ENCODE measurements at places on chromosomes 2 and 18. TPM values are rescaled to one million over a fixed set of nuclear protein-coding genes. Genes with fewer than 3 reads are reported as not detected.
A peak's percentile ranks its signal among the peaks of the same experiment; 100 is the strongest.

- no peaks in the 10 kb centered on the region for H3K27me3 ChIP-seq
- DNase-seq, result no peak
- H3K4me3 ChIP-seq, result no peak overlapping the region
- H3K36me3 ChIP-seq, result no peaks in the 10 kb centered on the region
These were observed 24.8 kb upstream of the GALNT14 start for GRCh38 chr2:31163011-31163539.

DNA sequence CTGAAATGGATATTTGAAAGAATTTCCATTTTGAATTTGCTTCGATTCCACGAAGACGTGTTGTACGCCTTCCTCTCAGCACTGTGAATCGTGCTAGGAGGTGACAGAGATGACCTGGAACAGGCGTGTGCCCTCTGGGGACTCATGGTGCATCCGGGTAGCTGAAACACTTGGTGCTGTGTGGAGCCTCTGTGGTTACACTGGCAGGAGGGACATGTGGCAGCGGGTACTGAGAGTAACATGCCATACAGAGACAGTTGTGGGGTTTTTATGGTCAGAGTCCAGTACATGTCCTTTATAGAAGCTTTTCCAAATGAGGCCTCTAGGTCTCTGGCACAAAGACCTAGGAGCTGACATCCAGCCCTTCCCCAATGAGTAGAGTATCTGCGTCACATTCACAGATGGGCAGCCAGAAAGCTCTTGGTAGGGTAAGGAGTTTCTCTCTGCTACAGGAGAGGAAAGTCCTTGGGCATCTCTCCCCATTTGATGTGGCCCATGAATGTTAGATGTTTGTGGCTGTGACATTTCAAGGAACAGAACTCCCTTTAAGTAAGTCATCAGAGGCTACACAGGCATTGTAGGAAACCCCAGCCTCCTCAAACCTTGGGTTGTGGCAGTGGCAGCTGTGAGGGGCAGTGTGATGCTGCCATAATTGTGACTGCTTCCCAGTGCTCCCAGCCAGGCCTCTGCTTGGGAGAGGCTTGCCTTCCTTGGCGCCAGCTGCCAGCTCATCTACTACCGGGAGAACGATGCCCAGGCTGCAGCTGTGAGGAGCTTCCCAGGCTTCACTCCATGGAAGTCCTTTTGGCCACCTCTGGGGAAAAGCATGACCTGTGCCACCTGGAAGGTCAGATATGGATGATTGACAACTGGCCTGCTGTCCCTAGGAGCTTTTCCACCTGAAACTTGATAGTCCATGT is 80.6 kb downstream of the ACOXL start:
- no peaks in the 10 kb centered on the region for H3K36me3 ChIP-seq
- no peaks in the 10 kb centered on the region for H3K27me3 ChIP-seq
- no peak overlapping the region for H3K27ac ChIP-seq
- peaks cover 3% of the 10 kb centered on the region for H3K4me1 ChIP-seq
- no peak for DNase-seq

- H3K36me3 ChIP-seq, result no peaks in the 10 kb centered on the region
- peaks cover 21% of the 10 kb centered on the region for H3K4me1 ChIP-seq
- no peak overlapping the region for H3K27ac ChIP-seq
- no peak for DNase-seq
These were observed 8.0 kb upstream of the CYP27C1 start for GRCh38 chr2:127228102-127228501.

The PLCD4 gene
- 3.9 TPM for total RNA-seq

DNA sequence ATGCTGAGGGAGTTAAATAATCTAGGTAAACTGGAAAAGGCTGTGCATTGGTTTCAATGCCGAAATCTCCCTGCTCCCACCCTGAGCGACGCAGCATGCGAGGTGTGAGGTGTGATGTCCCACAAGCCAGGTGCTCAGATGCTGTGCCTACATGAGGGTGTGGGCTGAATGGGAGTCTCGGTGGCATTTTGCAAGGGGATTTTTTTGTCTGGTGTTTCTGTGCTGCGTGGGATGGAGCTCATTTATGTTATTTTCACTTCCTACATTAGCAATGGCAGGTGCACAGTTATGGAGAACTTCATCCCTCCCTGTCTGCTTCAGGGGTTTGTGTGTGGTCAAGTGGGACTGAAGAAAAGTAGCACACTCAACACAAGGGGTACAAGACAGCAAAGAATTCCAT is 110.2 kb upstream of the CCDC68 start:
- H3K4me1 ChIP-seq, result no peaks in the 10 kb centered on the region
- no peak for DNase-seq
- no peak overlapping the region for H3K4me3 ChIP-seq
- no peaks in the 10 kb centered on the region for H3K27me3 ChIP-seq
- H3K36me3 ChIP-seq, result no peaks in the 10 kb centered on the region
- no peak overlapping the region for H3K27ac ChIP-seq

DNA sequence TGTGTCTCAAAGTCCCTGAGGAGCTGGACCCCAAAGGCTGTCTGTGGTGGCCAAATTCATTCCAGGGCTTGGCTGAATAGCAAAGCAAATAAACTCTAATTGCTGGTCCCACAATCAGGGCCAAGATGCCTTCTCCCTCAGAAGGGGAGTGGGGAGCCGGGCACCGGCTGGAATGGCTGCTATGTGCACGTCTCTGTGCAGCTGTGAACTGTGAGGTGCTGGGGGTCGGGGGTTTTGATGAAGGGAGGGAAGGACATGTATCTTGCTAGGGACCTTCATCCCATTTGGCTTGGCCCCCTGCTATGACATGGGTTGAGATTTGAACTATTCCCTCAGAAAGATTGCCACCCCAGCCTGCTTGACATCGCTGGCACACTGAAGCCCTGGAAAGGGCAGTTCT is 60.4 kb downstream of the CIB4 start:
- H3K4me3 ChIP-seq, result no peak overlapping the region
- H3K27ac ChIP-seq, result no peak overlapping the region
- no peaks in the 10 kb centered on the region for H3K27me3 ChIP-seq
- peaks cover 6% of the 10 kb centered on the region for H3K4me1 ChIP-seq

DNA sequence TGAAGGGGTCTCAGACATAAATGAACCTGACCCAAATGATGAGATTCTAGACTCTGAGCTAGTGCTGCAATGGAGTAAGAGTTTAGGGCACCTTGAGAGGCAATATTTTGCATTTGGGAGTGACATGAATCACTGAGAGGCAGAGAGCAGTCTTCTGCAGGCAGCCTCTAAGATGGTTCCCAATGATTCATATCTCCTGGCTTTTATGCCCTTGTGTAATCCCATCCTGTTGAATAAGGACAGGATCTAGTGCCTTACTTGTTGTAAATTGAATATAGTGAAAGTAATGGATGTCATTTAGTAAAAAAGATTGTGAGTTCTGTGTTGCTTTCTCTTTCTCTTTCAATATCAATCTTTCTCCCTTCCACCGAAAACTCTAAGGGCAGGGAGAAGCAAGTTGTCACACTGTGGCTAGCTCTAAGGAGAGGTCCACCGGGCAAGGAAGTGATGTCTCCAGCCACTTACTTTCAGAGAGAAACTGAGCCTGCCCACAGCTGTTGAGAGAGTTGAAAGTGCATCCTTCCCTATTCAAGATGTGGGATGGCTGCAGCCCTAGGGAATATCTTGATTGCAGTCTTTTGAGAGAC is 144.7 kb downstream of the TRIB2 start:
- H3K4me3 ChIP-seq, result no peak overlapping the region
- no peak overlapping the region for H3K27ac ChIP-seq
- H3K36me3 ChIP-seq, result no peaks in the 10 kb centered on the region
- H3K27me3 ChIP-seq, result no peaks in the 10 kb centered on the region
- DNase-seq, result no peak

GRCh38 chr2:189348369-189348768 is 92.9 kb upstream of the WDR75 start:
- H3K4me1 ChIP-seq, result peaks cover 23% of the 10 kb centered on the region
- no peak for DNase-seq
- no peak overlapping the region for H3K4me3 ChIP-seq
- H3K27me3 ChIP-seq, result no peaks in the 10 kb centered on the region

The SCN3A gene
- total RNA-seq, result 0.57 TPM

The CEP68 gene
- 12.1 TPM for total RNA-seq

- no peaks in the 10 kb centered on the region for H3K4me1 ChIP-seq
- DNase-seq, result no peak
- H3K36me3 ChIP-seq, result no peaks in the 10 kb centered on the region
- H3K27ac ChIP-seq, result no peak overlapping the region
These were observed 186.6 kb downstream of the NEDD4L start for GRCh38 chr18:58230438-58231179.

- no peaks in the 10 kb centered on the region for H3K36me3 ChIP-seq
- H3K27ac ChIP-seq, result no peak overlapping the region
- H3K4me1 ChIP-seq, result peaks cover 17% of the 10 kb centered on the region
- DNase-seq, result no peak
- H3K4me3 ChIP-seq, result no peak overlapping the region
These were observed 46.3 kb upstream of the ITGB6 start for GRCh38 chr2:160246356-160246755.

DNA sequence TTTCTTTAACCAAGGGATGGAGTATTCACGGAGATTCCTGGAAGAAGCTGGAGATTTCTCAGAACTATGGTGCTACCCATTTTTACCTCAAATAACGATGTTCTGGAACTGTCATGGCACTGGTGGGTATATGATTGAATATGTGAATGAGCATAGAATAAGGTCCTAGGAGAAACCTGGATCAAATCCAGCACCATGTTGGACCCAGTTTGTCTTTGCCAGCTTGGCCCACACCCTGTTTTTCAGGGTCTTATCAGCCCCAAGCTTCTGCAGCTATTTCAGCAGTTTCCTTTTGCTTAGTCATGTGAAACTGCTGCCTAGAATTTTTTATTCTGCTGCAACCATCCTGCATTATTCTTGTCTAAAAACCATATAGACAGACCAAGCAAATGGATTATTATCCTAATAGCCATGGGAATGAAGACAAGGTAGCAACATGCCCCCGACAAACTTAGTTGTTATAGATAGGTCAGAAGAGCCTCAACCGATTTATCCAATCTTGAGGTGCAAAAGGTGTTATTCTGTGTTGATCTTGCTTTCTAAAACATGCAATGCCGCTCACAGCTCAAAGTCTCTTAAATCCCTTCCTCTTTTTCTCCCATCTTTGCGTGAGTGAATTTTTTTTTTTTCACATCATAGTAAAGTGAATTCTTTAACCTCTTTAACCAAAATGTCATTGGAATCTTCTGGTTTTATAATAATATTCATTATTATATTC is 133.6 kb downstream of the PRPF40A start:
- no peak overlapping the region for H3K27ac ChIP-seq
- peaks cover 5% of the 10 kb centered on the region for H3K4me1 ChIP-seq
- no peak overlapping the region for H3K4me3 ChIP-seq
- DNase-seq, result no peak
- peaks cover 20% of the 10 kb centered on the region for H3K27me3 ChIP-seq
- H3K36me3 ChIP-seq, result peaks cover 9% of the 10 kb centered on the region

GRCh38 chr2:84283506-84283905 is 175.6 kb downstream of the SUCLG1 start:
- H3K36me3 ChIP-seq, result no peaks in the 10 kb centered on the region
- H3K4me1 ChIP-seq, result no peaks in the 10 kb centered on the region
- H3K4me3 ChIP-seq, result no peak overlapping the region
- H3K27ac ChIP-seq, result no peak overlapping the region

DNA sequence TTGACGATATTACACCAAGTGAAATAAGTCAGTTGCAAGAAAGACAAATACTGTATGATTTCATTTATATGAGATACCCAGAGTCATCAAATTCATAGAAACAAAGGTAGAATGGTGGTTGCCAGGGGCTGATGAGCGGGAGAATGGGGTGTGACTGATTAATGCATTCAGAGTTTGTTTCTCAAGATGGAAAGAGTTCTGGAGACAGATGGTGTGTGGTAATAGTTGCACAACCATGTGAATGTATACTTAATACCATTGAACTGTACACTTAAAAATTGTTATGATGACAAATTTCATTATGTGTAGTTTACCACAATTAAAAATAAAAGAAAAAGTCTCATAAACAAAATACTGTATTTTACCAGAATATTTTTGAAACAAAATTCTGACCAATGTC is 117.3 kb downstream of the PIGN start:
- H3K27ac ChIP-seq, result no peak overlapping the region
- H3K4me1 ChIP-seq, result no peaks in the 10 kb centered on the region
- no peak for DNase-seq

DNA sequence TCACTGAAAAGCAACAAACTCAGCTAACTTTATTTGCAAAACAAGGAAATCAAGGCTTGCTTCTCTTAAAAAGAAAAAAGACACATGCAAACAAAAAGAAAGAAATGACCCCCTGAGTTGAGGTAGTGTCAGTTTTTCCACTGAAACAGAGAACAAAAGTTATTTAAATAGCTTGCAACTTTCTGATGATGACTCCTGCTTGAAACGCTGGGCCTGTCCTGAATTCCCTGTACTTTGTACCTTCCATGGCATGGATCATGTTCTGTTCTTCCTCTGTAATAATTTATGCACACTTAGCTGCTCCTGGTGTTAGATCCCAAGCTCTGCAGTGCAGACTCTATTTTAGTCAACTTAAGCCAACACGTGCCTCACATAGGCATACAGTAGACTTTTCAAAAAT is 84.0 kb downstream of the SKA1 start:
- H3K4me3 ChIP-seq, result no peak overlapping the region
- no peak for DNase-seq
- no peak overlapping the region for H3K27ac ChIP-seq
- no peaks in the 10 kb centered on the region for H3K27me3 ChIP-seq
- no peaks in the 10 kb centered on the region for H3K36me3 ChIP-seq
- no peaks in the 10 kb centered on the region for H3K4me1 ChIP-seq

The KCNK3 gene
- 1.6 TPM for total RNA-seq

- no peak overlapping the region for H3K27ac ChIP-seq
- H3K4me3 ChIP-seq, result no peak overlapping the region
- no peaks in the 10 kb centered on the region for H3K4me1 ChIP-seq
- no peak for DNase-seq
- H3K36me3 ChIP-seq, result no peaks in the 10 kb centered on the region
These were observed 244.3 kb downstream of the FAM210A start for GRCh38 chr18:13481820-13482617.

The PAPOLG gene
- total RNA-seq, result 12.8 TPM

- H3K4me1 ChIP-seq, result peaks cover 9% of the 10 kb centered on the region
- no peak for DNase-seq
- no peak overlapping the region for H3K4me3 ChIP-seq
- H3K36me3 ChIP-seq, result no peaks in the 10 kb centered on the region
- no peaks in the 10 kb centered on the region for H3K27me3 ChIP-seq
- peak overlapping the region; percentile 71 for H3K27ac ChIP-seq
These were observed 177.8 kb upstream of the EPAS1 start for GRCh38 chr2:46119453-46119852.

GRCh38 chr18:32877371-32877770 is 104.5 kb upstream of the KLHL14 start:
- no peaks in the 10 kb centered on the region for H3K36me3 ChIP-seq
- H3K4me1 ChIP-seq, result no peaks in the 10 kb centered on the region
- H3K27me3 ChIP-seq, result no peaks in the 10 kb centered on the region
- DNase-seq, result no peak

DNA sequence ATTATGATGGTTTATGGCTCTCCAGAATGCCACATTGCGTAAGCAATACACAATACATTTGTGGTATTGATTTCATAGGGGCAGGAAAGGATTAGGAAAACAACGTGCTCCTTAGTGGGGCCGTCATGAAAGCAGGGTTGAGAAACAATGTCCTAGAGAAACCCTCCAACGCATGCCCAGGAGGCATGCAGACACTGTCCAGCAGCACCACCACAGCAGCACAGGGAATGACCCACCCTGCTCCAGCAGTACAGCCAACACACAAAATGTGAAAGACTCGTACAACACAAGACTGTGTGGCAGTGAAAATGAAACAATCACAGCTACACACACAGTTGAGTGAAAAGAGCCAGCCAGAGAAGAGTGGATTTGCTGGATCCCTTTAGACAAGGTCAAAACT is 66.3 kb downstream of the FAM168B start:
- no peak for DNase-seq
- H3K4me3 ChIP-seq, result no peak overlapping the region
- H3K36me3 ChIP-seq, result no peaks in the 10 kb centered on the region
- no peak overlapping the region for H3K27ac ChIP-seq

- no peaks in the 10 kb centered on the region for H3K27me3 ChIP-seq
- no peak overlapping the region for H3K4me3 ChIP-seq
- H3K4me1 ChIP-seq, result no peaks in the 10 kb centered on the region
- H3K27ac ChIP-seq, result no peak overlapping the region
These were observed 218.2 kb downstream of the HRH4 start for GRCh38 chr18:24678626-24679025.

The FAP gene
- 3.0 TPM for total RNA-seq
